Sigmoid colon (tissue), 7 donors: ENCODE measurements at places on chromosomes 11 and 22. TPM values are rescaled to one million over a fixed set of nuclear protein-coding genes. Genes with fewer than 3 reads are reported as not detected.

DNA sequence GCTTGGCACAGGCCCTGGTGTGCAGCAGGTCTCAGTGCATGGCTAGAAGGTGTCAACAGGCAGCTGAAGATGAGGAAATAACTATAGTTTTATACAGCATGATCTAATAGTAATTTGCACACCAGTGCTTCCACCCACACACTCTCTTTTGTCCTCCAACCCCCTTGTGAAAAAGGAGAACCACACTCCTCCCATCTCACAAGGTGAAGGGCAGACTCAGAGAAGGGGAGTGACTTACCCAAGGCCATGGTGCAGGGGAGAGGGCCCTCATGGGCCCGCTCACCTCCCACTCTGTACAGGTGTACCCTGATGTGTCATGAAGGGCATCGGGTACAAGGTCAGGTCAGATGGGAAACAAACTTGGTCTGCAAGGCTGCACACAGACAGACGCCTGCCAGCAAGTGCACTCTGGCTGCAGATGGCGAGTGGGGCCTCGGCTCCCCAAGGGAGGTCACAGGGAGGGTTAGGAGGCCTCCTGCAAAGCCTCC lies 53.4 kb downstream of the DGCR2 start:
- no peaks in the 10 kb centered on the region for H3K27me3 ChIP-seq
- no peak overlapping the region for H3K27ac ChIP-seq
- peak; percentile 30 for DNase-seq
- H3K4me3 ChIP-seq = no peak overlapping the region
- H3K4me1 ChIP-seq = no peaks in the 10 kb centered on the region

DNA sequence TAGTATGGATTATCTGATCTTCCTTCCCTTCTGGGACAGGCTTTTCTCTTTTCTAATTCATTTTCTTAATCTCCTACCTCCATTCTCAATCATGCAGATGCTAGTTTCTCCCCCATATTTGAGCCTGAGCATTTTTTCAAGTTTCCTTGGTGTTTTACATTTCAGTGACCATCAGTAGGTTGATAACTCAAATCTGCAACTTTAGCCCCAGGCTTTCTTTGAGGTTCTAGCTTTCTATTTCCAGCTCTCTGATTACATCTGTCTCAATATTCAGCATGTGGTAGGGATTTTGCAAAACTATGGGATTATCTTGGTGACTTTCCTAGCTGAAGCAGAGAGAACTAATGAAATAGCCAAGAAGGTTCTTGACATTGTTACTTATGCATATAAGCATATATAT lies 67.8 kb downstream of the ARHGEF12 start:
- H3K4me3 ChIP-seq = no peak overlapping the region
- no peaks in the 10 kb centered on the region for H3K36me3 ChIP-seq
- DNase-seq = no peak
- peaks cover 45% of the 10 kb centered on the region for H3K4me1 ChIP-seq

DNA sequence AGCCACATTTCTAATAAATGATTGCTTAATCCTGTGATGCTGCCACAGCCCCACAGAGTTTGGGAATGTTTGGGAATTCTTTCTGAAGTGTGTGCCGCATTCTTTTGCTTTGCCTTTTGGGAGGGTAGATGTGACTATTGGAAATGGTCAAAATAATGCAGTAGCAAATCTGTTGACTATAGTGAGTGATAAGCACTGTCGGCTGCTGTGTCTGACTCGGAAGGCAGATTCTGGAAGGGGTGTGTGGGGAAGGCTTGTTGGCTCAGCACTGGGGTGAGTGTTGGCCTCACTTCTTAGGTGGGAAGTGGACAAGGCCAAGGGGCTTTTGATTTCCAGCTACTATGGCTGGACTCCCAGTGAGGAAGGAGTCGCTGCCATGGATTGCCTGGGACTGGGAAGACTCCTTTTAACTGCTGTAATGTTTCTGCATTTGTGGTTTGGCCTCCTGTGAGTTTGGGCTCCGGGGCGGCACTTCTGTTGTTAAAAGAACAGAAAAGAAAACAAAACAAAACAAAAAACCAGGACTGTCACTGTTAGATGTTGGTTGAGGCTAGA lies 20.1 kb downstream of the ZBTB16 start:
- peaks cover 21% of the 10 kb centered on the region for H3K36me3 ChIP-seq
- H3K27ac ChIP-seq = peak overlapping the region; percentile 80
- DNase-seq = peak; percentile 71
- H3K27me3 ChIP-seq = no peaks in the 10 kb centered on the region
- no peak overlapping the region for H3K4me3 ChIP-seq
- no peaks in the 10 kb centered on the region for H3K4me1 ChIP-seq

DNA sequence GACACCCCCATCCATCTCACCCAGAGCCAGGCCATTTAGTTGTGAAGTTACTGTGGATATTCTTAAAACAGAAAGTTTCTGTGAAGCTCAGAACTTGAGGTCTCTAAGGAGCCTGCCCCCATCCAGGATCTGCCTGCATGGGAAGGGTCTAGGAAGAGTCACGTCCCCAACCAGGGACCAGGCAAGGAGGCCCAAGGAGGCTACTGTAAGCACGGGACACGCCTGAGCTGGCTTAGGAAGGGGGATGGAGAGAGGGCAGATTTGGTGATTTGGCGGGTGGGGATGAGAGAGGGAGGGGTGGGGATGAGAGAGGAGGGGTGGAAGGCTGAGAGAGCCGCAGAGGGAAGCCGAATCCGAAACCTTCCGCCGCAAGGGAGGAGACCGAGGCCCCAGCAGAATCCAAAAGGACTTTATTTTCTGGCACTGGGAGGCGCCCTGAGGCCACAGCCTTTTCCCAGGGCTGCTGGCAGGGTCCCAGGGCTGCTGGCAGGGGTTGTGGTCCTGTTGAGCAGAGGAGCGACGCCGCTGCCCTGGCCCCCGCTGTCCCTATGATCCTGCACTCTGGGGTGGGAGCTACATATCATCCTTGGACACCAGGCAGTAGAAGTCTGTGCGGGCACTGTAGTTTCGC lies 9.4 kb downstream of the SIGIRR start:
- no peaks in the 10 kb centered on the region for H3K36me3 ChIP-seq
- peak; percentile 74 for DNase-seq
- peaks cover 7% of the 10 kb centered on the region for H3K27me3 ChIP-seq
- peak overlapping the region; percentile 27 for H3K27ac ChIP-seq

DNA sequence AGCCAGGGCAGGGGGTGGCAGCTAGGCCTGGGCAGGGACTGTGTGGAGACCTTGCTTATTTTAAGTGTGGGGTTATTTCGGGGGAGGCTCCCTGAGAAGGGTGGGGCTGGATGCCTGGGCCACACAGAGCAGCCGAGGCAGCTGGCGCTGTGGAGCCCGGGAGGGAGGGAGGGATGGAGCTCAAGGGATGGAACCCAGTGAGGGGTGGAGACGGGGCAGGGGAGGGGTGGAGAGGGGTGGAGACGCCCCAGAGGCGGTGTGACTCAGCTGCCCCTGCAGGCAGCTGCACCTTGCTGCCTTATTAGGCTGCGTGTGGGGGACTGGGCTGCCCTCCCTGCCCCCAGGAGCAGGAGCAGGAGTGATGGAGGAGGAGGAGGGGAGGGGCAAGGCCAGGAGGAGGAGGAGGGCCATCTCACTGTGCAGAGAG lies 9.8 kb upstream of the TSSC4 start:
- H3K36me3 ChIP-seq = peaks cover 28% of the 10 kb centered on the region
- no peak overlapping the region for H3K4me3 ChIP-seq
- no peaks in the 10 kb centered on the region for H3K27me3 ChIP-seq

DNA sequence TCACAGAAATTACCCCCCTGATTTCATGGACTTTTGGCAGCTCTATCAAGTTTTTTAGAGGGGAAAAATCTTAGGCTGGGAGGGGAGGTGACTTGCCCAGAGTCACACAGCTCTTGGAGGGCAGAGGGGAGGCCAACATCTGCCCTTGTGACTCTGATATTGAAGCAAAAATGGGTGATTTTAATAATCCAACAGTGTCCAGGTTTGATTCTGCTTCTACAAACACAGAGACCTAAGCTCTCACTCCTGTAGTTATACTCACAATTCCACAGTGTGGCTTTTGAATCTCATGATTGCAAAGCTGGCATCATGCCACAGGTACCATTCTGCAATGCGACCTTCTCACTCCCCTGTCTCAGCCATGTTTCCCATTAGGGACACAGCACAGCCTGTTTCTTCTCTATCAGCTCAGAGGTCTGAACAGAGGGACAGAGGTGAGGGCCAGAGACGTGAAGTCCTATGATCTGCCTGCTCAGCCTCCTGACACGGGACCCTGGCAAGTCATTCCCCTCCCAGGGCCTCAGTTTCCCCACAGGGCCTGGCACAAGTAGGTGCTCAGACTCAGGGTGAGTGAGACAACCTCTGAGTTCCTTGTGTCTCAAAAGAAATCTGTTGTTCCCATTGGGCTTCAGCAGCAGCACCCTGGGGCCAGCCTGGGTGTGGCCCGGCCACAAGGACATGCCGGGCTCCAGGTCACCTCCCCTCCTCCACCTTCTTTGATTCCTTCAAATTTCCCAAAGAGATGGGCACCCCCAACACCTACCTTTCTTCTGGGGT lies 766 bp downstream of the APOL2 start:
- H3K4me1 ChIP-seq = peaks cover 52% of the 10 kb centered on the region
- DNase-seq = no peak
- H3K36me3 ChIP-seq = no peaks in the 10 kb centered on the region

DNA sequence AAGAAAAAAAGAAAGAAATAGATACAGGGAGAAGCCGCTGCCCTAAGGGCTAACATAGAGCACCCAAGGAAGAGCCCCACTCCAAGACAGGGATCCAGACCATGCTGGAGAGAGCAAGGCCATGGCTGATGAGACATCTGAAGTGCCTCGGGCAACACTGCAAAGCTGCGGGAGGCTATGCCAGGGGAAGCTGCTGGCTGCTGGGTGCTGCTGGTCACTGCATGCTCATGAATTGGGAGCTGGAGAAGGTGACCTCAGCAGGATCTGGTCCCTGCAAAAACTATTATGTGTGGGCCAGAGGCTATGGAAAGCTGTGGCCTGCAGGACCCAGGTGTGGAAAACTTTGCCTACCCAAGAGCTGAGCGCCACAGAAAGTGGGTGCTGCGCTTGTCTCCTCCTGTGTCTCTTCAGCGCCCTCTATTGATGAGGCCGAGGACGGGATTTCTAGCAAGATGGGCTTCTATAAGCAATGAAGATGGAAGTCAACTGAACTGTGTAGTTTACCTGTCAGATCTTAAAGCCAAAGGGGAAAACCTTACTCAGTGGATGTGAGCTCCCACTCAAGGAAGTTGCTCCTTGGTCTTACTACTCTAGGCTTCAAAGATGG lies 17.3 kb upstream of the SLC29A2 start:
- H3K4me3 ChIP-seq = no peak overlapping the region
- H3K27ac ChIP-seq = no peak overlapping the region
- H3K27me3 ChIP-seq = no peaks in the 10 kb centered on the region
- peak; percentile 79 for DNase-seq
- H3K4me1 ChIP-seq = peaks cover 5% of the 10 kb centered on the region
- no peaks in the 10 kb centered on the region for H3K36me3 ChIP-seq

The OR51F2 gene
- total RNA-seq = not detected
